ENCODE measurements at places on chromosomes 1 and 21.

- DNase-seq: no peak
Measured at GRCh38 chr1:107691540-107691939, 273.4 kb downstream of the VAV3 start.

DNA sequence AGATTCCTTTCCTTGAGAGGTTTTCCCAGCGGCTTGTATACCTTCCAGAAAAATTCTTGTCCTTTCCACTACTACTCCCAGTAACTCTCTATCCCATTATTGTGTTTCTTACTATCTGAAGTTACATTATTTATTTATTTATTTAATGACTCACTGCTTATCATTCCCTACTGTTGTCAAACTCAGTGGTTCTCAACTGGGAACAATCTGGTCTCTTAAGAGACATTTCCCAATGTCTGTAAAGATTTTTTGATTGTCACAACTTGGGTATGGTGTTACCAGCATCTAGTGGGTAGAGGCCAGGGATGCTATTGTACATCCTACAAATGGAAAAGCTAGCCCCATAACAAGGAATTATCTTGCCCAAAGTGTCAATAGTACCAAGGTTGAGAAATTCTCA is 771.5 kb upstream of the ADGRL2 start:
- no peak for DNase-seq

DNA sequence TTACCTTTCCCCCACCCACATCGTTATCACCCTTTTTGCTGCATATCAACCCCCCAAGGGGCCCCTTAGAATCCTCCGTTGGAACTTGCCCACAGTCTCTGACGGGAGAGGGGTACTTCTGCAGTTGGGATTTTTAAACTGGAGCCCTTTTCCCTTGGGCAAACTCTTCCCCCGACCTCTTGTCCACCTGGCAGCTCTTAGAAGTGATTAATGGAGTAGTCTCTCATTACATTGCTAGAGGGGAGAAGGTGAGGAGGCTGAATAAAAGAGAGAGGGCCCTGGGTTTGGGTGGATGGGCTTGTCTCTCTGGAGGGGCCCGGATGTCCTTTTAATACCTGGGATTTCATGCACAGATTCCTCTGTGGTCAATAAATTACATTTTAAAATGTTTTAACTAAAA is 27.2 kb upstream of the TSPAN2 start:
- DNase-seq: no peak

- peak; percentile 75 for DNase-seq
Measured at GRCh38 chr1:201883786-201884185, 4.9 kb upstream of the SHISA4 start.

- no peak for DNase-seq
Measured at GRCh38 chr1:17194615-17195528, 10.1 kb upstream of the PADI1 start.

DNA sequence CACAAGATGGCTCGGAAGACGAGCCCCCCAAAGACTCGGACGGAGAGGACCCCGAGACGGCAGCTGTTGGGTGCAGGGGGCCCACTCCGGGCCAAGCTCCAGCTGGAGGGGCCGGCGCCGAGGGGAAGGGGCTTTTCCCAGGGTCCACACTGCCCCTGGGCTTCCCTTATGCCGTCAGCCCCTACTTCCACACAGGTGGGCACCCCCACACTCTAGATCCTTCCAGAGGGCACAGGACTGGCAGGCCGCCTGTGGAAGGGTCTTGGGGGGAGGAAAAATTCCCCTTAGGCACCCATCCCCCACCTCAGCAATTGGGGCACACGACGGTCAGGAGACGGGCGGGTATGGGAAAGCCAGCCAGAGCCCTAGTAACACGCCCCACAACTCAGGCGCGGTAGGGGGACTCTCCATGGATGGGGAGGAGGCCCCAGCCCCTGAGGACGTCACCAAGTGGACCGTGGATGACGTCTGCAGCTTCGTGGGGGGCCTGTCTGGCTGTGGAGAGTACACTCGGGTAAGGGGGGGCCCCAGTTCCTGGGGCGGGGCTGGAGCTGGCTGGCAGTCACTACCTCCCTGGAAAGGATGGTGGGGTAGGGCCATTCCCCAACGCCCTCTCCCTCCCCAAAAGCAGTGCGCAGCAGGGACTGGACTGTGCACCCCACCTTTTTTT is 16.1 kb downstream of the NOC2L start:
- DNase-seq: no peak

GRCh38 chr21:42439284-42440186 is 35.8 kb downstream of the UBASH3A start:
- no peak for DNase-seq

GRCh38 chr1:207904391-207904790 is 6.5 kb downstream of the CD34 start:
- no peak for DNase-seq

DNA sequence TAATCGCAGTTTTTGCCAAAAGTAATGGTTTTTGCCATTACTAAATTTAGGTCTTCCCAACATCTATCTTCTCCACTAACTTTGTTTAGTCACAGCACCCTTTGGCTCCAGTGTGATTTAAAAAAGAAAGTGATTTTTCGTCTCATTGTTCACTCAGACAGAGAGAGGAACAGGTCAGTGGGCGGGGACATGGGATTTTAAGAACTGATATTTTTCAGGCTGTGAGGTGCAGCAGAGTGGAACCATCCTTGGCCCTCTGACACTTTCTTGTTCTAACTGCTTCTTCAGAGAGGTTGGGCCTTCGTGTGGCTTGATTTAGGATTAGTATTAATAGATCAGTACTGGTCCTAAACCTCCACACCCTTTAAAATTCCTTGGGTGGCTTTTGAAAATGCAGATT is 38.8 kb downstream of the CASQ2 start:
- no peak for DNase-seq

GRCh38 chr1:56557746-56558145 is 21.6 kb downstream of the PLPP3 start:
- no peak for DNase-seq

DNA sequence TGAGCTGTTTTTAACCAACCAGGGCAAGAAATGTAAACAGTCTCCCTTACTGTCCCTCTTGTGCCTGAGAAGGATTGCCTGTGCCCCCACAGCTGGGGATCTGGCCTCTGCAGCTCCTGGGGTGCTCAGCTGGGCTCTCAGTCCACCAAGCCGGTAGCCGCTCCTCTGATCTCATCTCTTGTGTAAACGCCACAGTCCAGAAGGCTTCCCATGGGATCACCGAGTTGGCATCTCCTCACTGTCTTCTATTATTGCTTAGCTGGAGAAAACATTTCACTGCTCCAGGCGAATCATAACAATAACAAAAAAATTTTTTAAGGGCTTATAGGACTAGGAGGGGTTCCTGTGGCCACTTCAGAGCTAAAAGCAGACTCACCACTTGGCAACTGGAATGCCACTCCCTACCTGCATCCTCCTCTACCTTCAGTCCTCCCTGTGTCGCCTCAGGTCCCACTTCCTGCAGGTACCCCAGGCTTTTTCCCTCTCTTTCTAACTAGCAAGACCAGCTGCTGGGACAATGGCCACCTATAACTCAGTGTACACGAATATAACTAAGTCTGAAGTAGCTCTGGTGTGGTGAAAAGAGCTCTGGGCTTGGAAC is 75.8 kb downstream of the ATP1A1 start:
- no peak for DNase-seq

- no peak for DNase-seq
Measured at GRCh38 chr1:88237058-88237457, 447.0 kb upstream of the PKN2 start.

DNA sequence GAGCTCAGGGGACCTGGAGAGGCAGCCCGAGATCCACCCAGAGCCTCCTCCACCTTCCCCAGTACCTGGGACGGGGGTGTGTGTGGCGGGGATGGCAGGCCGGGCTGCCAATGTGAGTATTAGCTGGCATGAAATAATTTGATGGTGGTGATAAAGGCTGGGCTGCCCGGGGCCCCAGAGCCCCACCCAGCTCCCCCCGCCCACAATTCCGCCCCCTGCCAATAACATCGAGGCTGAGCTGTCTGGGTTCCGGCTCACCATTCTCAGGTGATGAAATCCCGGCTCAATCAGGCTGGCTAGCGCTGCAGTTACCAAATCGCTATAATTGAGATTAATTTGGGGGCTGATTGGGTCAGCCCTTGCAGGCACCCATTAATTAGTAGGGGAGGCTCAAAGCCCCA is 103.8 kb upstream of the CASZ1 start:
- no peak for DNase-seq

- DNase-seq: no peak
Measured at GRCh38 chr1:111290104-111290503, 547 bp upstream of the CHIA start.

GRCh38 chr1:161706113-161706481 is 932 bp upstream of the FCRLA start:
- DNase-seq: no peak

GRCh38 chr21:46199436-46200373 is 15.4 kb upstream of the SPATC1L start:
- peak; percentile 48 for DNase-seq

DNA sequence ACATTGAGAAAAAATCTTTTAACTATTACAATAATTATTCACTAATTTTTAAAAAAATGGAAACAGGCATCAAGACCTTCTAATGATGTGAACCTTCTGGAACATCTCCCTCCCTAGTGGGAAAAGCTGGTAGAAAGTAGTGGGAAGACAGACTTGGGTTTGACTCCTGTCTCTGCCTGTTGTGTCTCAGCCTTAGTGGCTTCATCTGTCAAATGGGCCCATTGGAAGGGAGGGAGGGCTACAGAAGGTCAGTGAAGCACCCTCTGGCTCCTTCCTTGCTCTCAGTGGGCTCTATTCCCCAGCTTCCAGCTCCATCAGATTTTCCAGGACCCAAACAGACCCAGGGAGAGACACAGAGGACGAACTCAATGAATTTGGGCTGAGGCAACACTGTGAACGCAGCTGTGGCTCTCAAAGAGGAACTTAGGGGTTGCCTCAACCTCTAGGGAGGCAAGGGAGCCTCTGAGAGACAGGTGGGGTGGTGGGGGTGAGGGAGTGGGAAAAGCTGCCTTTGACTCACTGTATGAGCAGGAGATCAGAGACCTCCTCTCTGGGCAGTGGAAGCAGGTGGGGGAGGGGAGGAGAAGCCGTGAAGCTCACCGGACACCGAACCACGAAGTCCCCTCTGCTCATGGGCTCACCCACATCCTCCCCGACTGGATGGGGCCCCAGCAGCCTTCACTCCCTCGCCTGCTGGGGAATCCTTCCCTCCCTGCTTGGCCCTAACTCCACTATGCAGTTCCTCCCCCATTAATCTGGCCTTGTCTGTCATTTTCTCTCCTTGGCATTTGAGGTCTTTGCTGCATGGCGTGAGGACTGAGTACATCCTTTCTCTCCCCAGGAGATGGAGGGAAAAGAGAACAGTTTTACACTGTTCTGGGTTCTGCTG is 4.5 kb downstream of the CNR2 start:
- no peak for DNase-seq

- no peak for DNase-seq
Measured at GRCh38 chr1:184299406-184299790, 87.4 kb upstream of the C1orf21 start.

DNA sequence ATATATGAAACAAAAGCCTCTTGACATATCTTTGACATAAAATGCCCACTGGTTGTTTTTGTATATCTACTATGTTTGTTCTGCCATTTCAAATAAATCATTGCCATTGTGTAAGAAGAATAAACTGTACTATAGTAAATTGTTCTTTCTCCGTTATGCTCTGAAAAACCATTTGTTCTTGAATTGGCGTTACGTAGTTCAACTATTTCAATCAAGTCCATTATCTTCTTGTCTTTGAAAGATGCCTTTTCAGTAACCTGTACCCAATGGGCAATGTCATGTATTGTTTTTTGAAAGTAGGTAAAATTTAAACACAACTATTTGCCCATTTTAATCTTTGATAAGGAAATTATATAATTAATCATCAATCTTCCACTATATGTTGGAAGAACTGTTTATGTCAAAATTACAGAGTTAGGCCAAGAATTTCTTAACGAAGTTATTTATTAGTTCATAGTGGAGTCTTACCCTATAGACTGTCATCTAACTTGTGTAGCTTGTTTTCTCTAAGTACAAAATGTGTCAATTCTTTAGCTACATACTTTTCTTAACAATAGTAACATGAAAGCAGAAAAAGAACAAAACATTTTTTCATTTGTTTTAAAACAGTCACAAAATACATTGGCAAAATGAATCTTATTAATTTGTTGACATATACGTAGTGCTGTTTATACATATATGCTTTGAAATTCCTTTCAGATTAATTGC is 294.8 kb downstream of the PTPRC start:
- no peak for DNase-seq

GRCh38 chr1:34885405-34886247 is 26.1 kb upstream of the SMIM12 start:
- no peak for DNase-seq
